CD8-positive, alpha-beta memory T cell (primary cell): ENCODE measurements at places on chromosomes 6 and 20.

DNA sequence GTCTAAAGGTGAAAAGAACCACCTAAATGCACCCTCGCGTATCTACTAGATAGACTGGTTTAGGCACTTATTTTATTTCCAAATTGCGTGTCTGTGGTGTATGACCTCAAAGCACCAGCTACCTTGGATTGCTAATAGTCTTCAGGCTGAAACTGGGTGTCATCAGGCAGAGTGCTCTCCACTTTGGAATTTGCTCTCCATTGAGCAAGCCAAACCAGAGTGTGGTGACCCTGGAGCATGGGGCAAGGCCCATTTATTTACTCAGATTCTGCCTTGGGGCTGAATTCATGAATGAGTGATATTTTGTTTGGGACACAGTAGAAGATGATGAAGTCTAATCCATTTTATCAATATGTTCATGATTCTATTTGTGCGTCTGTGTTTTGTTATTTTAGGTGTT lies 812.8 kb upstream of the SLC35B3 start:
- no peak for DNase-seq

GRCh38 chr20:11520596-11520995 lies 397.1 kb upstream of the BTBD3 start:
- DNase-seq, result no peak

GRCh38 chr6:150549007-150549406 lies 50.7 kb upstream of the PLEKHG1 start:
- no peak for DNase-seq

GRCh38 chr20:9942736-9943135 lies 92.1 kb upstream of the ANKEF1 start:
- DNase-seq, result no peak

- DNase-seq, result no peak
These were observed 859.7 kb downstream of the EPHA7 start for GRCh38 chr6:92559611-92560010.

GRCh38 chr20:16942051-16942450 lies 193.9 kb downstream of the OTOR start:
- DNase-seq, result no peak

GRCh38 chr6:32290886-32291450 lies 67.1 kb upstream of the NOTCH4 start:
- DNase-seq, result no peak

DNA sequence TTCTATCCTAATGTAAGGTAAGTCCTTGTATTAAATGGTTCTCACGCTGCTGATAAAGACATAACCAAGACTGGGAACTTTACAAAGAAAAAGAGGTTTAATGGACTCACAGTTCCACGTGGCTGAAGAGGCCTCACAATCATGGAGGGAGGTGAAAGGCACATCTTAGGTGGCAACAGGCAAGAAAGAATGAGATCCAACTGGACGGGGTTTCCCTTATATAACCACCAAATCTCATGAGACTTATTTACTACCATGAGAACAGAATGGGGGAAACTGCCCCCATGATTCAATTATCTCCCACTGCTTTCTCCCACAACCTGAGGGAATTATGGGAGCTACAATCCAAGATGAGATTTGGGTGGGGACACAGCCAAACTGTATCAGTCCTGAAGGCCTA lies 136.6 kb downstream of the HTR1B start:
- DNase-seq, result no peak

GRCh38 chr20:1242530-1242929 lies 16.7 kb downstream of the RAD21L1 start:
- DNase-seq, result no peak

- DNase-seq, result no peak
These were observed 109.6 kb upstream of the BMP2 start for GRCh38 chr20:6657904-6658303.

DNA sequence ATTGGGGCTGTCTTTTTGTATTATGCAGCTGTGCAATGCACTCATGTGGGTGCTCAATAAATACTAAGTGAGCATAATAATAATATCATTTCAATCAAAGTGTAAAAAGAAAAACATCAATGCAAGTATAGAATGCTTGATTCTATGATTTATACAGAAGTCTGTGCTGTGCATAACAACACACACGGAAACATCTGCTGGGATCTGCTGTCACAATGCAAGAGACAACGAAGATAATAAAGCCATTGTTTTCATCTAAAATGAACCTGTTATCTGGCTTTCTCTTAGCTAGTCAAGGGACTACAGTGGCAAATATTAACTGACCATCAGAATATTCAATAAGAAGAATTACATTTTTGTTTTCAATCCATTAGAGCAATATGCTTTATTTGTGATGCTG lies 1156.9 kb upstream of the MAP3K7 start:
- no peak for DNase-seq
